ENCODE measurements at places on chromosomes 2 and 18.

DNA sequence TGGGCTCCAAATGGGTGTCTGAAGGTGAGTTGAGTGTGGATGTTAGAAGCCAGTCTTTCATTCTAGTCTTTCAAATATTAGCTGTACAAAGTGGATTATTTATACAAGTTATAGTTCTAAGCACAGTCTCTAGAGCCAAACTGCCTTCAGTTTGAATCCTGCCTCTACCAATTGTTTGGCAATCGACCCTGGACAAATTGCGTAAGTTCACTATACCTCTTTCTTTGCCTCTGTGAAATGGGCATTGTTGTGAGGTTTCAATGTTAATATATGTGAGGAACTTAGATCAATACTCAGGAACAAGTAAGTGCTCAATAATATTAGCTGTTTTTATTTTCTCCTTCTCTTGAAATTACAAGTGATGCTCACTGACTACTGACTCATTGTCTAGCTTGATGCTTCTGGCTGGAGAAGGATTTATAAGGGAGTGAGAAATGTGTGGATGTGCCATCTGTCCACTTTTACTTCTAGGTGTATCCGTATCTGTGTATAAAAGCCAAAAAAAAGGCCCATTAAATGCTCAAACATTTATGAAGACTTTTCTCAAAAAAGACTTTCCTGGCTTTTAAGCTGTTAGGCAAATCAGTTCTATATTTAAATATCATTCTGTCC, 48.1 kb upstream of the RAPH1 start:
- no peak for DNase-seq

DNA sequence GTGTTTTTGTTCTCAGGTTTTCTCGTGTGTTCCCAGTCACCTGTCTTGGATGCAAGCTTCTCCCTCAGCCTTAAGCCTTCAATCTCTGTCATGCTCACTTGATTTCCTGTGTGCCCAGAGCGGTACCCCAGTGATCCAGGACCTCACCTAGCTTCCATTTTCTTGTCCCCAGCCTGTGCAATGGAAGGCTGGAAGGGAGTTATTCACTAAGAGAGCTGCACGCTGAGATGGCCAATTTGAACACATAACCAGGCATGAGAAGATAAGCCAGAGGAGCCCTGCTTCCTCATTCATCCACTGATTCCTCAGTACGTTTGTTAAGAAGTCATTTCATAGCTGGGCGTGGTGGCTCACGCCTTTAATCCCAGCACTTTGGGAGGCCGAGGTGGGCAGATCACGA, 130.8 kb upstream of the SERPINE2 start:
- no peak for DNase-seq

- DNase-seq: no peak
These were observed 109.8 kb upstream of the ZNF516 start for GRCh38 chr18:76604935-76605240.

- DNase-seq: no peak
These were observed 65.3 kb upstream of the SMAD7 start for GRCh38 chr18:49015886-49016647.

- no peak for DNase-seq
These were observed 68.7 kb downstream of the STK39 start for GRCh38 chr2:168178520-168179324.

DNA sequence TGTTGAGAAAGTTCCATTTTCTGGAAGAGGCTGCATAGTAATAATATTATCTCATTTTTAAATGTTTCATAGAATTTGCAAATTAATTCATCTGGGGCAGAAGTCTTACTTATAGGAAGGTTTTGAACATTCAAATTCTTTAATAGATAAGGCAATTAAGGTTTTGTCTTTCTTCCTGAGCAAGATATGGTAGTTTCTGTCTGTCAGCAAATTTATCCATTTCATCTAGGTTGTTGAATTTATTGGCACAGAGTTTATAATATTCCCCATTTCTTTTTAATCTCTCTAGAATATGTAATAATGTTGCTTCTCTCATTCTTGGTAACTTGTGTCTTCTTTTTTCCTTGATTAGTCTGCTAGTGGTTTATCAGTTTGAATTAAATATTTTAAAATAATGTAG, 90.2 kb upstream of the EPB41L5 start:
- DNase-seq: no peak

- DNase-seq: no peak
These were observed 19.7 kb downstream of the TWSG1 start for GRCh38 chr18:9354256-9354655.

DNA sequence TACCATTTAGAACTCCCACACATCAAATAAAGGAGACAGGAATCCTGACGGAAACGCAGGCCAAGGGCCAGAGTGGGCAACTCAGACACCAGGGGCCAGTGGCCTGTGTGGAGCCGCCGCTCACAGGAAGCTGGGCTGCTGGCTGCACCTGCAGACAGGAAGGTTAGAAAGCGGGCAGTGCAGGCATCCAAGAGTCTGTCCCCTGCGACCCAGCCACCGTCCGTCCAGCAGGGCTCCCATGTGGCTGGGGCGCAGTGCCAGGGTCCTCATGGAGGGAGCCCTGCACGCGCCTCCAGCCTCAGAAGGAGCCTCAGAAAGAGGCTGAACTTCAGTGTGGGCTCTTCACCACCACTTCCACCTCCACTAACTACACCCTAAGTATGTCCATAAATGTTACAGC, 2.5 kb upstream of the ANO7 start:
- DNase-seq: no peak

- DNase-seq: no peak
These were observed 4.2 kb downstream of the IL1RN start for GRCh38 chr2:113131352-113132185.

DNA sequence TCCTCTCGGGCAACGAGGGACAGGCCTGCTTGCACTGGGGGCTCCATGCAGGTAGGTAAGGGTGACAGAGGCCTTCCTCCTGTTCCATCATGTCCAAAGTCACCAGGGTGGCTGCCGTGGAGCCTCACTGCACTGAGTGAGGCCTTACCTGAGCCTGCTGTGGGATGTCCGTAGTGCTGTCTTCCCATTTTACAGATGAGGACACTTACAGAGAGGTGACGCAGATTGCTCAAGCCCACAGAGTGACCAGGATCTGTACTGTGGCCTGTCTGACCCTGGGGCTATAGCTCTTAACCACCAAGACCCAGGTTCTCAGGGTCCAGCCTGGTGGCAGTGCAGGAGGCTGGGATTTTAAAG, 5.4 kb downstream of the ATOH8 start:
- DNase-seq: no peak

- no peak for DNase-seq
These were observed 368.0 kb upstream of the RAB6C start for GRCh38 chr2:129611471-129611870.

- DNase-seq: no peak
These were observed 141.7 kb upstream of the CCDC68 start for GRCh38 chr18:55100817-55101457.

DNA sequence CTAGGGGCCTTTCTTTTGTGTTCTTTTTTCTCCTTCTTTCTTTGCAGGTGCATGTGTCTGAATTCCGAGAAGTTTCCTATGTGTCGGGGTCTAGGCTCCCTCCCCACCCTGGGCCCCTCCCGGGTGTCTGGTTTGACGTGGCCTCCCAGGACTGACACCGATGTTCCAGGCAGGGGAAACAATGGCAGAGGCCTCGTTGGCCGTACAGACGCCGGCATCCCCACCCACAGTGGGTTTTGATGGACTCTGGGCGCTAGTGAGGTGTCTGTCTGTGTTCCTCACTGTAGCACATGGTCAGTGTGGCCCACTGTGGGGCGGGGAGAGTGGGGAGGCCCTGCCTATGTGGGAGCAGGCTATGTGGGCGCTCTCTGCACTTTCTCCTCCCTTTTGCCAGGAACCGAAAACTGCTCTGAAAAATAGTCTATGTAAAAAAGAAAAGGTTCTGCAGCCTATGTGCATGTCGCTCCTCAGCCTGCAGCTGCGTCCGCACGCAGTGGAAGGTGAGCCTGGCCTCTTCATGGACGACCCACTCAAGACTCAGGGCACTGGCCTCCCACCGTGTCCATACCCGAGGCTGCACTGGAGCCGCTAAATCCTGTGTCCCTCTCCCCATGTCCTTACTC, 90.9 kb upstream of the ASB18 start:
- DNase-seq: no peak

DNA sequence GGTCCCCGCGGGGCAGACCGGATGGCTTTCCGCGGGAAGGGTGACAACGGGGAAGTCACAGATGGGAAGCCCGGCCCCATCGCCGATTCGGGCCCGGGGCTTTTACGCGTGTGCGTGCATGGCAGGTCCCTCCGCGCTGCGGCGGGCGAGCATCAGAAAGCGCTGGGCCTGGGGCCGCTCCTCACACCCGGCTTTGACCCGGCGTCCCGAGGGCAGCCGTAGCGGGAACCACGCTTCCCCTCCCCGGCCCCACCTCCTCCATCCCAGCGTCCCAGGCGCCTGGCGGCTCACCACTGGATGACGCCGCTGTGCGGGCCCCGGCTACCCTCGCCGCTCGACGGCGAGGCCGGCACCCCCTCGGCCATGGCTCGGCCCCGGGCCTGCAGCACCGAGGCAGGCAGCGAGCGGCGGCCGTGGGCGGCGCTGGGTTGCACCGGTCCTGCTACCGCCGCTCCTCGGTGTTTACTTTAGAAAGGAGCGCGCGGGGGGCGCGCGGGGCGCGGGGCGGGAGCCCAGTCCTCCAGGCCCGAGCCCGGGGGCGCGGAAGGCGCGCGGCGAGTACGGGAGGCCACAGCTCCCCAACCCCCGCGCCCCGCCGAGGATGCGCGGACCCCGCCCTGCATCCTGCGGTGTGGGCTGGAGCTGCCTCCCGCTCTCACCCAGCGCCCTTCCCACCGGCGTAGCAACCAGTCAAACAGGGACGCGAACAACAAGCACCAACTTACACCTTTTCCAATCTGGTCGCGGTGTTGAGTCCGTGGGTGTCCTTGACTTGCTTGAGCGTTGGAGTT, 806 bp downstream of the RFX8 start:
- DNase-seq: no peak

- no peak for DNase-seq
These were observed 32.1 kb downstream of the GRHL1 start for GRCh38 chr2:9983401-9984216.

GRCh38 chr2:10410001-10410822, 37.9 kb downstream of the ODC1 start:
- no peak for DNase-seq

DNA sequence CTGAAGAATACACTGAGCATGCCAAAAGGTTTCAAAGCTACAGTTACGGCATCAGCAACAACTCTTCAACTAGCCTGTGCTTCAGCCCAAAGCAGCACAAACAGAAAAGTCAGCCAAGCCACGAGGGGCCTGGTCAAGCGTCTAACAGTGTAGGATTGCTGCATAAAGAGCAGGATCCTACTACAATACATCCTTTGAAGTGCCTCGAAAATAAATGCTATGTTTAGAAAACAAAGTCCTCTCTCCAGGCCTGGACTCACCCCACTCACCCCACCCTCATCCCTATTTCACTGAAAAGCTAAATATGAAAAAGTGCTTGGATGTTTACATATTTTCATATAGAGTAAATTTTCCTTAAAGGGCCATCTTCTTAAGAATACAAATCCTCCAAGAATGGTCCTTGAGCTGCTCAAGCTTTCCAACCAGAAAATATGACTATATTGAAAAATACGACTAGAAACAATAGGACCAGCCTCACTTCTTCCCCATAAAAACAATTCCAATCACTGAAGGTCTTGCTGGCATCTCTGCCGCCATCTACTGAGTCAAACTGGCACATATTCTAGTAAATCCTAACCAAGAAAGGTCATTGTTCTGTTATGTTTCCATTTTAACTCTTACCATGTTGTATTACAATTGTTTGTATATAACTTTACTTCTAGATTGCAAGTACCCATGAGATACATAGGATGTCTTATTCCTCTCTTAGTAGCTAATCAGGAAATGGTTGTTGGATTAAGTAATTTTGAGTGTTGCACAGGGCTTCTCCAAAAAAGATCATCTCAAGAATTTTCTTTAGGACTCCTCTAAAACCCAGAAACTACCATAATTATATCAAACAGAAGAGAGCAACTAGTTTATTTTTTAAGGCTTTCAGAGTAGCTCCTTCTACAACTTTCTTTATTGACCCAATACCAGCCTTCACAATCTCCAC, 63.6 kb downstream of the CLHC1 start:
- DNase-seq: no peak

DNA sequence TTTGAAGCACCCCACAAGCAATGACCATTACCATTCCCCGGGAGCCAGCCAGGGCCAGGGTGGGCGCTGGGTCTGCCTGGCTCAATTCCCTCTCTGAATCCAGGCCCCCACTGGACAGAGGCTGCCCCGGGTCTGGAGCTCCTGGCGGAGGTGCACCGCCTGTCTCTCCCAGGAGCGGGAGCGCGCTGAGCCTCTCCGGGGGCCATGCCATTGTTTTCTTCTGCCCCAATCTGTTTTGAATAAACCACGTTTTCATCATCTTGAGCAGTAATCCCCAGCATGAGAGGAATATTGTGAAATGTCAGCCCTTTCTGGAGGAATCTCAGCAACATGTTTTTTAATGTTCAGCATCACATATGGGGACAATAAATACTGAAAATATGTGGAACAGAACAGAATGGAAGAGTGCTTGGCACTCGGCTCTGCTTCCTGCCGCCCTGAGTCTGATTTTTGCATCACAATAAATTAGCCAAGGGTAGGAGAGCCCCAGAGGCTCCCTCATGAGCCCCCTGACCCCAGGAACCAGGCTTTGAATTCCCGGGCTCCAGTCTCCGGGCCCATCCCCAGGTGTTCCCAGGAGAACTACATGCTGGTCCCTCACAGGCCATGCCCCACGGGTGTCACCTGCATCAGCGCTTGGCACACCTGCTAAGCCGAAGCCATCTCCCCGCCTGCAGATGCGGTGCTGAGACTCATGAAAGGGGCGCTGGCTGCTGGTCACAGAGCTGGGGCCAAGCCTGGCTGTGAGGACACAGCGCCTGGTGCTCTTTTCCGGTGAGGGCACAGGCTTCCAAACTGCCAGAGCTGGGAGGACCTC, 88.8 kb downstream of the INHBB start:
- DNase-seq: no peak

GRCh38 chr2:96156926-96157648, 11.8 kb upstream of the DUSP2 start:
- DNase-seq: no peak

DNA sequence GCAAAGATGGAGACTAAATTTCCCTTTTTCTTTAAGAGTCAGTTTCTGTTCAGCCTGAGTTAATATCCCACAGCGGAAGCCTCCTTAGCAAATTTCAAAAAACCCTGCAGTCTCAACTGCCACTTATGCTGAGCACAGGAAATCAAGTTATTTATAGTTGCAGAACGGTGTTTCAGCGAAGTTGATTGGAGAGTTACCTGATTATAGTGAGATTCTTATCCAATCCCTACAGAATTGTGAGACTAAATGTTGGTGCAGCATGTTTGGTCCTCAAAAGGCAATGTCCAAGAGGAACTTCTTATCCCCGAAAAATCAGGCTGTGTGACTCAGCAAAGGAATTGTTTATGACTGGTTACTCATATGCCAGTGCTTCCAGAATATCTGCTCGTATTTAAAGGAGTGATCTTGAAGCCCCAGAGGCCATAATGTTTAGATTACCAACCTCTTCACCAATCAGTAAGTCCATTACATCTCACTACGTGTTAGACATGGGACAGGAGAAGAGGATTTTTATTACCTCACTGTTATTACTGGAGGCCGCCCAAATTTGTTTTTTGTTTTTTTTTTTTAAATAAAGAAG, 67.9 kb downstream of the LRRFIP1 start:
- DNase-seq: no peak

Data from cortex of kidney (tissue), 1 donor.